ENCODE measurements at places on chromosomes 4 and X.

- no peak for DNase-seq
Measured at GRCh38 chr4:7390906-7391636, 43.7 kb downstream of the PSAPL1 start.

- DNase-seq: no peak
Measured at GRCh38 chrX:2782171-2782570, 30.3 kb downstream of the XG start.

- DNase-seq: no peak
Measured at GRCh38 chrX:482702-483203, 96.0 kb upstream of the PPP2R3B start.

GRCh38 chr4:107824350-107825071 lies at the start of gene SGMS2:
Gene SGMS2, plus strand, starts transcription at chr4:107824932. Its CDS starts 70,622 bp downstream, at chr4:107895554.
- DNase-seq: peak; percentile 36

- DNase-seq: no peak
Measured at GRCh38 chrX:16464369-16464768, 185.6 kb upstream of the S100G start.

- DNase-seq: no peak
Measured at GRCh38 chrX:22196149-22196548, 76.6 kb upstream of the CBLL2 start.

- DNase-seq: no peak
Measured at GRCh38 chr4:113157086-113157857, 107.8 kb downstream of the ANK2 start.

GRCh38 chrX:16394290-16394689 lies 227.0 kb downstream of the MAGEB17 start:
- DNase-seq: no peak

DNA sequence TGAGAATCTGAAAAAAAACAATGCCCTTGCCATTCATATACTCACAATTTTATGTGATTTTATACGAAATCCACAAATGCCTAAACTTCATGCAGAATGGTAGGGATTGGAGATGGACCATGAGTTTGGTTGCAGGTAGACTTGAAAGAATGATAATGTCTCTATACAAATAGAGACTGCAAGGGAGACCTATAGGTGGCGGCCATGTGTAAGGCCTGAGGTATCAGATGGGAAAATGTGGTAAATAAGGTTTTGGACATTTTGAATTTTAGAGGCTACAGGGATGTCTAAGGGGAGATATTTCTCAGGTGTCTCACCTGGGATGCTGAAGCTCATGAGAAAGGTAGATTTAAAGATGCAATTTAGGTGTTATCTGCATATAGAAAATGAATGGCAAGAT lies 78.0 kb downstream of the GABRB1 start:
- no peak for DNase-seq

- no peak for DNase-seq
Measured at GRCh38 chr4:85759388-85759787, 284.4 kb downstream of the ARHGAP24 start.

- no peak for DNase-seq
Measured at GRCh38 chr4:47718696-47719095, 119.2 kb downstream of the CORIN start.

- no peak for DNase-seq
Measured at GRCh38 chrX:103376118-103376978, at the start of gene BEX3. Gene BEX3, plus strand, starts transcription at chrX:103376538. Its CDS starts 984 bp downstream, at chrX:103377522.

- no peak for DNase-seq
Measured at GRCh38 chrX:100663642-100664041, 19.6 kb downstream of the SRPX2 start.

DNA sequence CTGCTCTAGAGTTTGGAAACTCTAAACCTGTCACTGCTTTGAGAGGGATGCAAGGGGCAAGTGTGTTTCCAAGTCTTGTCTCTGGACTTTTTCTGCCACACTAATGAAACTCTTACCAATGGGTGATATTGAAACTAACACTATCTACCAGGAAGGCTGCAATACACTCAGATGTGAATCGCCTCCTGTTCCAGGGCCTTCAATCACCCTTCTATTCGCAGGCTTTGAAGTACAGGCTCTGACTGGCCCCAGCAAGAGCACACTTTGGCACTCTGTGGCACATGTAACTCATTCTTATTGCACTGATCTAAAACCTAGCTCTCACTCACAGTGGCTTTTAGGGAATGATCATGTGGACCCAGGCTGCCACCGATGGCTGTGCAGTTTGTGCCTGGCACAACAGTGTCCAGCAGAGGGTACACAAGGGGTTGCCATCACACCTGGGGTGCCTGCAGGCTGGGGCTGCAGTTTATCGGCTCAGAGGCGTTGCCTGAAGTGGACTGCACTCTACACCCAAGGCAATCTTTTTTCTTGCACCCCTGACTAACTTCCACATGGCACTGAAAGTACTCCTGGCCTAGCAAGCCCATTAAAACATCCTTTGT lies 210.8 kb downstream of the MGST2 start:
- no peak for DNase-seq

DNA sequence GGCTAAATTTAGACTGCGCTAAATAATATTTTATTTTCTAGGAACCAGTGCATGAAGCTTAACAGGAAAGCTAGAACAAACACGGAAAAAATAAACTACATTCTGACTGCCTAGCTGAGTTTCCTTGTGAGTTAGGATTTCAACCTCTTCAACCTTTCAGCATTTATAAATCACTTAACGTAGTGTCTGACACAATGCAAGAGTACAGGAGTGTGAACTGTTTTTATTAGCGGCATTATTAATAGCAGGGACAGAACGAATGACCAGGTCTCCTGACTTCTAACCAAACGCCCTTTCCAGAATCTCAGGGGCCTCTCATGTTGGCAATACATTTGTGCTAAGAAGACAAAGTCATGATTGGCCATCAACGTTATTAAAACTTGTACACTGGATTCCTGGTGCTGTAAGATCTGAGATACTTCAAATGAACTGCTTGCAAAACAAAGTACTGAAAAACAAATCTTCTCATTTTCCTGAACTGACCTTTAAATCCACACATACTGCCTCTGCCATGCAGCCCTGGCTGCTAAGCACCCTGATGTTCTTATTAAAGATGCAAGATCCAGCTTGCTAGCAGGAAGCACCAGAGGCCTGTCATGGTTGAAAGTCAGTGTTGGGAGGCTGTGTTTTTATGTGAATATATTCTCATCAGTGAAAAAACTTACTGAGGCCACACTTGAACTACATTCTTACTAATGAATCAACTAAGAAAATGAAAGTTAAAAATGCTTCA lies 380.4 kb upstream of the CPEB2 start:
- DNase-seq: no peak

DNA sequence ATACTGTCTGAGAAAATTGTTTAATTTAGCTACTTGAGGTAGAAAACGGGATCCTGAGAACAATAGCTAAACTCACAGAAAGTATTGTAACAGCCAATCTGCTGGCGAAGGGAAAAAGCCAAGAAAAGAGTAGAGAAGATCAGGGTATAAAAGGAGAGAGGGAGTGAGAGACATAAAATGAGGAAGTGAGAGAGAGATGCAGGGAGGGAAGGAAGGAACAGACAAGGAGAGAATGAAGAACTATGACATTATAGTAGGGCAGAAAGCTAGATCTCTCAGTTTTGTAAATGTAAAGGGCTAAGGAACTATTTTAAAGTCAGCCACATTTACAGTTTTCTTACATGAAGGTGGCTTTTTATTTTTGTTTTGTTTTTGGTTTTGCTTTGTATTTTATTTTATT lies 1.6 kb upstream of the GIMD1 start:
- no peak for DNase-seq

- no peak for DNase-seq
Measured at GRCh38 chr4:182280436-182281111, 37.4 kb downstream of the TENM3 start.

DNA sequence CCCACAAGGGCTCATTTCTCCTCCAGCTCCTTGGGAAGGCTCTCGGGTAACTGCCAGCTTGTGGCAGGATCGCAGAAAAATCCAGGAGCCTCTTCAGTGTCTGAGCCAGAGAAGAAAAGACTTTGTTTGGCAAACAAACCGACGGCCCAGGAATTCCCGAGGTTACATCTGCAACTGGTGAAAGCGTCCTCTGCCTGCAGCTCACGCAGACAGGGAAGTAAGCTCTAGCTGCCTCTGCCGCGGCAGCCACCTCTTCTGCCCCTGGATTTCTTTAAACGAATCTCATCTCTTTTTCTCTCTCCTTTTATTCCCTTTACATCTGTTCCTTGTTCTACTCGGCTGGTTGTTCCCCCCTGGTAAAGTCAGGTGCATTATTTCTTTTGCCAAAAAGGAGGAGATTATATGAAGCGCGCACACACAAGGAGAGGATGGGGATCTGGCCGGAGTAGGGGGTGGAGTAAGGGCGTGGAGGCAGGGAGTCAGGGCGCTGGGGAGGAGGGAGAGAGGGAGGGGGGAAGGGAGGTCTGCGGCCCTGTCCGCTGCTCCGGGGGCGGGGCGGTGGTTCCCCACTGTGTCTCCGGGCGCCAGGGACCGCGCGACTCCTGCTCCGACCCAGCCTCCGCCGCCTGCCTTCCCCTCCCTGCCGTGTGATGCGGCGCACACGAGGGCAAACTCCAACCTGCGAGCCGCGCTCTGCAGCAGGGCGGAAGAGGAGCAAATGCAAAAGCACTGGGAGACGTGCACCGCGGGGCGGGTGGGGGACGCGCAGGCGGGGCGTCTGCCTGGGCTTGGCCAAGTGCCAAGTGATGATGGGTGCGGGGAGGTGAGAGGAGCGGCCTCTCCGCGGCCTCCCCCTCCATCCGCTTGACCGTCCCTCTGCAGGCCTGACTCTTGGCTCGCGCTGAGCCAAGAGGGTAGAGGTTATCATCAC lies at the start of gene DCHS2:
TSS of gene DCHS2 (minus strand) at position 459 of the 931 bp plus-strand sequence. CDS start at position 15, 444 bp downstream.
- DNase-seq: no peak

DNA sequence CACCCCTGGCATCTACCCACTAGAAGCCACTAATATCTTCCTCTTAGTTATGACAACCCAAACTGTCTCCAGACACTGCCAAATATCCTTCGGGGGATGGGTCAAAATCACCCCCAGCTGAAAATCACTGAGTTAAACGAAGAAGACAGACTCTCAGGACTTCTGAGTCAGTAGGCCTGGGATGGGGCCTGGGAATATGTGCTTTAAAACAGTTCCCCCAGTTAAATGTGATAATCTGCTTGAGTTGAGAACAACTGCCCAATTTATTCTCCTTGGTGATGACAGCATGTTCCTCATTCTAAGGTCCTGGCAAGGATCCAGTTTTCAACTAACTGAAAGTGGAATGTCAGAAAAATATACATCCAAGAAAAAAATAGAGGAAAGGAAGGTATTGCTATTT lies 52.4 kb downstream of the CBLL2 start:
- DNase-seq: no peak

DNA sequence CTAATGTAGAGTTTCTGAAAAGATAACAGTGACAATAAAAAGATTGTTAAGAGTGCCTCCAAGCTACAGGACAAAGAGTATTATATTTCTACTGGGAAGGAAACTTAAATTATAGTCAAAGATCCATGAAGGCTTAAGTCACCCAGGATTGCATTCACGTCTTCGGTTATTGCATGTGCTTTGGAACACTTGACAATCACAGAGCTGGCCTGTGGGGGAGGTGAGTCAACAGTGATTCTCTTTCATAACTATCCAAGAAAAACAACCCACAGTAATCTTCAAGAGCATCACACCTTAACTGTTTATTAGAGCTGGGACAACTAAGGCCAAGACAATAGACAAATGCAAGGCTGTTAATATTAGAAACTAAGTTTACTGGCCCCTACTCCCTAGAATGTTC lies 40.3 kb downstream of the PDGFC start:
- DNase-seq: no peak

DNA sequence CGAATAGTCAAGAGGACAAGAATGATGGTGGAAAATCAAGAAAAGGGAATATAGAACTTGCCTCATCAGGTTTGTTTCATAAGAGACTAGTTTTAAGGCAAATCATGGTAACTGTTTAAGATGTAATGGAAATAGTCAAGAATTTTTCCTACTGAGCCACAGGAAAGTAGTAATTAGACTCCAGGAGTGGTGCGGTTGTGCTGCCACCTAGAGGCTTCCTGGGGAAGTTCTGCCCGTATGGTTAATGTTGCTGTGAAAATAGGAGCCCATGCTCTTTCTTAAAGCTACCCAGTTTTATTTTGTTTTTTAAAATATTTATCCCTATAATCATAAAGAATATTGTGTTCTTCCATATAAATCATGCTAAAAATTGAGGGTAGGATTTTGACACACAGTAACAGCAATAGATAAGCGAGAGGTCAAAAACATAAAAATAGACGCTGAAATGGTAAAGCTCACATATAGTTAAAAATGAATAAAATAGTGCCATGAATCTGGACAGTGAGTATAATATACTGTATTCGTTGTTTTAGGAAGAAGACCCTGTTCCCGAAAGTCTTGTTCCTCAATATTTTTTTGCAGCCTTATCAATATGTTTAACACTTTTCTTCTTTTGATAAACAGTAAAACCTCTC lies 87.0 kb downstream of the PHOX2B start:
- peak; percentile 41 for DNase-seq

DNA sequence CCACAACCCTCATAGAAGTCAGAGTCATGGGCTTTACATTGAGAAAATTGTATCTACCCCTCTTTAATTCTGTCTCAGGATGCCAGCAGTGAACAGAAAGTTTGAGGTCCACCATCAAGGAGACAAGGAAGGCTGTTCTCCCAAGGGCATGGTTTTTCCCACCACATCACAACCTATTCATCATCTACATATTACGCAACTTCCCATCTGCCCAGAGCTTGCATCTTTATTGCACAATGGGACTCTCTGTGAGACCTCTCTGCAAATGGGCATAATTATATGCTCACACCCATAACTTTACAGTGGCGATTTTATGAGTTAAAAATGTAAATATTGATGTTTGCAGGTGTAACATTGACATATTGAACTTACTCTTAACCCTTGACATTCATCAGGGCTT lies 38.9 kb downstream of the PAGE2 start:
- DNase-seq: no peak

DNA sequence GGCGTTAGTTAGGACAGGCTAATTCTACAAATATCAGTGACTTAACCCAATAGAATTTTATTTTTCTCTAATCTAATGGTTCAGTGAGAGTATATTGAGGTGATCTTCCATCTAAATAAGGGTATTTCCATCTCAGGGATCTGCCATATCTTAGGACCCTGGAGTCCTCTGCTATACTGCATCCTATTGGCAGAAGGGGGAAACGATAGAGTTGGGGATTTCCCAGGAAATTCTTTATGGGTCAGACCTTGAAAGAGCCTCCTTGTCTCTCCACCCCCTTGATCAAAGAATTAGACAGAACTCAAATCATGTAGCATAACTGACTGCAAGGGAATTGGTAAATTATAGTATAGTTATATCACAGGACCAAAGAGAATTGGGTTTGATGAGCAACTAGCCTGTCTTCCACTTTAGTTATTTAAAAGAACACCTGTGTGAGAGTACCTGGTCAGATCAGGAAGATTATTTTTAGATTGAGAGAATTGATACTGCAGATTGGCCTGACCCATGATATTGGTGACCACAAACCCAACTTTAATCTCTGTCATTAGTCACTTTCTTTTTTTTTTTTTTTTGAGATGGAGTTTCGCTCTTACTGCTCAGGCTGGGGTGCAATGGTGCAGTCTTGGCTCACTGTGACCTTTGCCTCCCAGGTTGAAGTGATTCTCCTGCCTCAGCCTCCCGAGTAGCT lies 25.6 kb downstream of the SMARCA5 start:
- DNase-seq: no peak
